ENCODE measurements at places on chromosomes 6 and 20.
A peak's percentile ranks its signal among the peaks of the same experiment; 100 is the strongest.

GRCh38 chr6:29516108-29516507 is 28.4 kb upstream of the MAS1L start:
- ATAC-seq = no peak

GRCh38 chr20:1827974-1828785 is 67.0 kb upstream of the SIRPA start:
- peak; percentile 76 for ATAC-seq

GRCh38 chr6:166289207-166290060 is 18.8 kb downstream of the PRR18 start:
- ATAC-seq = no peak

DNA sequence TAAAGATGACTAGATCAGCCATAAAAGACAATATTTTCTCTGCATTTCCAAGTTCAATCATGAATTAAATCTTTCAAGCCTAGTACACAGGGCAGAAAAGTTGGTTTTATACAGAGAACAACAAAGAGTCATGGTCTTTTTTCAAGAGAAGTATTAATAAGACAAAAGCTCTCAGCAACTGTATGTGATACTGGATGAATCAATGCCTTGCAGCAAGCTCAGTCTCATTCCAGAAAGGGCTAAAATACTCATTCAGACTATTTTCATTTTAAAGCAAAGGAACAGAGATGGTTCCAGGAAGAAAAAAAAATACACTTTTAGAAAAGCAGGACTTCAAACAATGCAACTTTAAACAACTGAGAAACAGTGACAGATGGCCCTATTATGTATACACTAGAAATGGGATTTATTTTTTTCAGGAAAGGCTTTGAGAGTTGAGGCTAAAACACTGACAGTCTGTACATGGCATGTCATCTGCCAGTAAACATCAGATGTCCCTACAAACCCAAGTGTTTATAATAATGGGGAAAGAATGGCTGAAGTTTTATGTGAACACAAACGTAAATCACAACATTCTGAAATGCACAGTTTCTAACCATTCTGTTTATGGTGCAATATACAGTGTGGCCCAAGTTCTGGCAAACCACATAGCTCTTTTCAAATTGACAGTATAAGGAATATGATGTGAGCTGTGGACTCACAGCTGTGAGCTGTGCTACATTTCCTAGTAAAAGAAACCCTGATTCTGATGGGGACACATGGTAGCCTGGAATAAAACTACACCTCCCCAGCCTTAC is 114.3 kb upstream of the DST start:
- no peak for ATAC-seq

GRCh38 chr6:7373739-7374138 is 15.8 kb downstream of the CAGE1 start:
- ATAC-seq = no peak

GRCh38 chr6:72262254-72262653 is 359.6 kb upstream of the KCNQ5 start:
- no peak for ATAC-seq

DNA sequence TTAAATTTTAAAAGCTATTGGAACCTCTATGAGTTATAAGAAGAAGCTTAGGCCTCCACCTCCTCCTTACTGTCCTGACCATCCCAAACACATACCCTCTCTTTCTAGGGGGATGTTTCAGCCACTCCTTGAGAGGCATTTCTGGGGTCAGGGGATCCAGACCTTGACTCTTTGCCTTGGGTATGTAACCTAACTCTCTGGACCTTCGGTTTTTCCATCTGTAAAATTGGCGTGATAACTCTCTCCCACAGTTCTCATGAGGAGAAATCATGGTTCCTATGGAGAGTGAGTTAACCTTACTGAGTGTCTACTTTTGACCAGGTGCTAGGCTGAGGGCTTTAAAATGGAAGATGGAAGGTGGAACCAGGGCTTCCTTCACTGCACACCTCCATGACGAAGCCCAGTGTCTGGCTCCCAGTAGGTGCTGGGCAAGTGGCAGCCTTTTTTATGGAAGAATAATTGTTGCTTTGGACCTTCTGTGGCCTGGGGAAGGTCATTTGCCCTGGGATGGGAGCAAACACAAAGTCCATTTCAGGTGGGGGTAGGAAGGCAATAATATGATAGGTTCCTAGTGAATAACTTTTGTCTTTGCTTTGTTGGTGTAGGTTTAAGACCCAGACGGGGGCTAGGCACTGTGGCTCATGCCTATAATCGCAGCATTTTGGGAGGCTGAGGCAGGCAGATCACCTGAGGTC is 18.4 kb downstream of the FOXP4 start:
- no peak for ATAC-seq

DNA sequence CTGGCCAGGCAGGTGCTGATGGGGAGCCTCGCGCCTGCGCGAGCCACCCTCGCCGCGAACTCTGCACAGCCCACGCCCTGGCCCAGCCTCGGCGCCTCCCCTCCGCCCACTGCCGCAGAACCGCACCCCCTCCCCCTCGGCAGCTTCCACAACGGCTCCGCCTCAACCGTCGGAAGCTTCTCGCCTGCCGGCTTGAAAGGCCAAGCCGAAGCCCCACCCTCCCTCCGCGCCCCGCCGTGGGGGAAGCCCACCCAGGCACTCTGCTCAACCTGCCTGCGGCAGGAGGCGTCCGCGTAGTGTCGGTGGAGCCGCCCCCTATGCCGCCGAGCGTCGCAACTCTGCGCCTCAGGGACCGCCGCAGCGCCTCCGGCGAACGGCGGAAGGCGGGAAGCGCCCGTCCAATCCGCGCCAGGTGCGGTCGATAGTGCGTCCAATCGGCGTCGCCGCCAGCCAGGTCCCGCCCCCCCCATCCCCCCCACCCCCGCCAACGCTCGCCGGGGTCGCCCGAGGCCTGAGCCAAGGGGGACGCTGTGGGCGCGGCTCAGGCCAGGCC is at the start of gene SYCP2:
TSS of gene SYCP2 (minus strand) at position 342 of the 553 bp plus-strand sequence. CDS start 11,224 bp downstream, outside the sequence.
- peak; percentile 83 for ATAC-seq

- no peak for ATAC-seq
Observed at GRCh38 chr6:146200176-146200575, 171.3 kb downstream of the GRM1 start.

DNA sequence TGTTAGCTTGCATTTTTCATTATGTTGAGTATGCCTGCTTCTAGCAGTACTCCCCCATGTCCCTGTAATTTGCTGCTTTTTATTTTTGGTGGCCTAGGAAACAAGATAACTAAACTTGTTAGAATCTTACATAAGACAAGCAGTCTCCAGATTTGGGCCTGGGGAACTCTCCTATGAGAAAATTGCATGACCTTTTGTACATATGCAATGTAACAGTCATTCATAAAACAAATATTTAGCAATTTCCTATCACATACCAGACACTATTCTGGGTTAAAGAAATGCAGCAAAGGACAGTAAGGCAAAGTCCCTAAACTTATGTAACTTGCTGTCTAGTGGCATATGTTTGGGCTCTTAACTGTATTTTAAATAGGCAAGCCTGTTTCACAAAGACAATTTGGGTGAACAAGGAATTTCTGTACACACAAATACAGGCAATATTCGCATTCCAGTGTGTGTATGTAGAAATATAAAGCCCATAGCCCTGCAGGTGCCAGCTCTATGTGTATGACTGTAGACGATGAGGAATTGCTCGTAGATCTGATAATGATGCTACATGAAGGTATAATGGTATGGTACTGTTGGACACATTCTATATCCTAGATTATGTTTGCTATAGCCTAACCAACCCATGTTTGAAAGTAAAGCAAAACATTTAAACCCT is 305.2 kb upstream of the CITED2 start:
- ATAC-seq = no peak

DNA sequence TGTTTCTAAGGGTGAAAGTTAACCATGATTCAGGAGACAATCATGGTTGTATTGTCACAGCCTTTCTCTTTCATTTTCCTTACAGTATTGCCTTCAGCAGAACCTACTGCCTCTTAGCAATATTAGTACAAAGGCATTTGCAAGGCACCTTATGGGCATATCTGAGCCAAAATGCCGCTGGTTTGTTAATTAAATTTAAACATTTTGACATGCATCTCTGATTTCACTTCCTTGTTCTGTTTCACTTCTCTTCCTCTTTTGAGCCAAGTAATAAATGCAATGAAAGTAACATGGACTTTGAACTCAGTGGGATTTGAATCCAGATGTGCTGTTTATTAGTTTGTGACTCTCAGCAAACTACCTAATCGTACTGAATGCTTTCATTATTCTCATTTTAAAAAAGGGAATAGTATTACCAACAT is 467.4 kb upstream of the CITED2 start:
- ATAC-seq = peak; percentile 85

- ATAC-seq = no peak
Observed at GRCh38 chr20:9321007-9321406, 193.4 kb upstream of the LAMP5 start.

DNA sequence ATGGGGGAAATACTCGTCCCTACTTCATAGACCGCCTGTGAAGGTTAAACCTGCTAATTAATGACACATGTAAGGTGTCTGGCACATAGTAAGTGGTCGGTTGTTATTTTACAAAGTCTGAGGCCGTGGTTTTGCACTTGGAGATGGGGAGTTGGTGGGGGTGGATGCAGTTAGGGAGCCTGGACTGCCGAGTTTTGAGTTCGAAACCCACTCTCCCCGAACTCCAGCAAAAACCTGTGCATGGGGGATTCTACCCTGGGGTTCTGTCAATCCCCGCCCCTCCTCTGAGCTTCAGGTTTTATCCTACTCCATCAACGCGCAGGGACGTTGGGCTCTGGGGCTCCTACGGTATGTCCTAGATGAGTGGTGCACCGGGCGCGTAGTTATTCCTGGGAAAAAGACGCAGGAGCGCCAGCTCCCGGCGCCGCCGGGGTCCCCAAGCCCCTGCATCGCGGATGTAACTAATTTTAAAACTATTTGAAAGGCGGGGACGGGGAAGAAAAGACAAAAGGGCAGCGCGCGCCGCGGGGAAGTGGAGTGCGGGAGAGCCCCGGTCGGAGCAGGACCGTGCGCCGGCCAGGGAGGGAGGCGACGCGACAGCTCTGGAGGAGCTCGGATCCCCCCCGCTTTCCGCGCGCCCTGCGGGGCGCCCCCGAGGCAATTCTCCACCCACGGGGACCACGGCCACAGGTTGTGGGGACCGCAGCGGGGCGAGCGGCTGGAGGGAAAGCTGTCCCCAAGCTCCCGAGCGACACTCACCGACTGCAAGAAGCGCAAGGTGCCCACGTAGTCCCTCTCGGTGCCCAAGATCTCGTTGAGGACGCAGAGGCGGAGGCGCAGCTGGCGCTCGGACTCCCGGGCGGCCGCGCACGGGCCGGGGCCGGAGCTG is 672 bp downstream of the PREX1 start:
- peak; percentile 40 for ATAC-seq

GRCh38 chr6:106159531-106159940 is 73.4 kb downstream of the PRDM1 start:
- ATAC-seq = no peak

DNA sequence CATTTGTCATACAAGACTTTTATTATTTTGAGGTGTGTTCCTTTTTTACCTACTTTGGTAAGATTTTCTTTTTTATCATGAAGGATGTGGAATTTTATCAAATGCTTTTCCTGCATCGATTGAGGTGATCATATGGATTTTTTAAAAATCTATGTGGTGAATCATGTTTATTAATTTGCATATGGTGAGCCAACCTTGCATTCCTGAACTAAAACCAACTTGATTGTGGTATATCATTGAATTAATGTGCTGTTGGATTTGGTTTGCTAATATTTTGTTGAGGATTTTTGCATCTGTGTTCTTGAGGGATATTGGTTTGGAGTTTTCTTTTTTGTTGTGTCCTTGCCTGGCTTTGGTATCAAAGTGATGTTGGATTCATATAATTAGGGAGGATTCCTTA is 848.1 kb upstream of the EYS start:
- no peak for ATAC-seq

GRCh38 chr6:2957696-2958330 is 13.6 kb downstream of the SERPINB6 start:
- ATAC-seq = no peak

DNA sequence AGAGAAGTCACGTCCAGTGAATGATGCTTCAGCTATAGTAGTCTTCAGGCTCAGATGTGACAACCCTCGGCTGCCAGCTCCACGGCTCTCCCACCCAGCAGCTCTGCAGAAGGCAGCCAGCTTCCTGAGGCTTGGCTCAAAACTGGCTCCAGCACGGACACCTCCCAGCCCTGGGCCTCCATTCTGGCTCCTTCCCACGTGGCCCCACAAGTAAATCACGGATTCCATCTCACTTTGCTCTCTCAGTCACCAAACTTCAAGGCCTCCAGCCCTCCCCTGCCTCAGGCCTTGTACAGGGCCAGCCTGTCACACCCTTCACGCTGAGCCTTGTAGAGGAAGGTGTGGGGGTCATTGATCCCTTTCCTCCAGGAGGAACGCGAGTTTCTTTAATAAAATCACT is 55.8 kb downstream of the GTF2H5 start:
- ATAC-seq = no peak

DNA sequence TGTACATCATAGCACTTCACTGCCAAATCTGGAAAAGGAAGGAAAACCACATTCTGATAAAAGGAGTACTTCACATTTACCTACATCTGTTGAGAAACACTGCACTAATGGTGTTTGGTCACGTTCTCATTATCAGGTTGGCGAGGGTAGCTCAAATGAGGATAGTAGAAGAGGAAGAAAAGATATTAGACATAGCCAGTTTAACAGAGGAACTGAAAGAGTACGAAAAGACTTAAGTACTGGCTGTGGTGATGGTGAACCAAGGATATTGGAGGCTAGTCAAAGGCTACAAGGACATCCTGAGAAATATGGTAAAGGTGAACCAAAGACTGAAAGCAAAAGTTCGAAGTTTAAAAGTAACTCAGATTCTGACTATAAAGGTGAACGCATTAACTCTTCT is 32.0 kb upstream of the GJA10 start:
- ATAC-seq = peak; percentile 90

GRCh38 chr6:45737331-45738056 is 278.2 kb downstream of the CLIC5 start:
- ATAC-seq = peak; percentile 71

- ATAC-seq = peak; percentile 95
Observed at GRCh38 chr20:45419188-45420091, 3.5 kb downstream of the PIGT start.

- ATAC-seq = no peak
Observed at GRCh38 chr20:11234181-11234580, 560.4 kb upstream of the JAG1 start.

GRCh38 chr6:85551264-85551663 is 42.4 kb downstream of the SNX14 start:
- no peak for ATAC-seq

DNA sequence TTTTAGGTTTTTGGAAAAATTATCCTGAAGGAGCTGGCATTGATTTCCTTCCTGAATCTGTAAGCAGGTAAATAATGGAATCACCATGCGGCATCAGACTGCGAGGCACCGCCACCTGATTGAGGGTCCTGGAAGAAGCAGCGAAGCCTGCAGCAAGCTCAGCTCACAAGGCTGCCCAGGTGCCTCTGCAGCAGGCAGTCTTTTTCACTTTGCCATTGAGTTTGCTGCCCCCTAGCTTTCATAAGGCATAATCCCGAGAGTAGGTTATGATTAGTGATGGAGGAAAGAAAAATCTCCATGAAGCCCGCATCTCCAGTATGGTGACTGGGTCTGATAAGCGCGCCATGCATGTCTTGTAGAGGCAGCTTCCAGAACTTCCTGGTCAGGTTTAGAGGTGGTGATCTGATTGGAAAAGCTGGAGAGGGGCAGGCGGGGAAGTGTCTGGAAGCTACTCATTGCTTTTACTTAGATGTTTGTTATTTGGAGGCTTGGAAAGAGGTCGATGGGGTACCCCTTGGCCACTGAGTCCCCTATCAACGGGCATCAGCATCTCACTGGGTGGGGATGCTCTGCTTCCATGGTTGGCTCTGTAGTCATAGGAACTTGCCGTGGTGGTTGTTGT is 26.7 kb downstream of the IYD start:
- peak; percentile 72 for ATAC-seq

- no peak for ATAC-seq
Observed at GRCh38 chr6:114419175-114419574, 76.4 kb upstream of the HS3ST5 start.

- no peak for ATAC-seq
Observed at GRCh38 chr20:17835240-17835933, 133.2 kb downstream of the SNX5 start.

All from stimulated activated memory B cell treated with anti-CD40 and anti-IgM and Interleukin-4, amounts not matched to agents 10 μg/mL and 1 μg/mL and 100 μg/mL, for 72 hours (primary cell).